Cortex of kidney (tissue), 1 donor: ENCODE measurements at places on chromosomes 5 and 9.

- no peak for DNase-seq
These were observed 810.2 kb downstream of the EFNA5 start for GRCh38 chr5:106860398-106861044.

- DNase-seq, result no peak
These were observed 397.1 kb downstream of the MAN2A1 start for GRCh38 chr5:110086658-110087388.

DNA sequence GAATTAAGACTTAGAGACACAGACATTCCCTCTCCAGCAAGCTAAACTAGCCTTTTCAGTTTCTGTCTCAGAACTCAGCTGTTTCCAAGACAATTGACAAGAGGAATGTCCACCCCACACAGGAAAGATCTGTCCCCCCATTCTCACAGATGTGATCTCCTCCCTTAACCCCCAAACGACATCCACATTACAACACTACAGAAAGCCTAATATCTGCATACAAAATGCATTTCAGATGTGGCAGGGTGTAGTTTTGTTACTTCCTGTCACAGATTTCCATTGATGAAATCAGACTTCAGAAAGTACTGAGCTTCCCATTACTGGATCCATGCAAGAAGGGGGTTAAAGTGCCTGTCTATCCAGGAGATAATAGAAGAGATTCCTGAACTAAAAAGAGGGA lies 2.9 kb upstream of the ARSI start:
- DNase-seq, result no peak

DNA sequence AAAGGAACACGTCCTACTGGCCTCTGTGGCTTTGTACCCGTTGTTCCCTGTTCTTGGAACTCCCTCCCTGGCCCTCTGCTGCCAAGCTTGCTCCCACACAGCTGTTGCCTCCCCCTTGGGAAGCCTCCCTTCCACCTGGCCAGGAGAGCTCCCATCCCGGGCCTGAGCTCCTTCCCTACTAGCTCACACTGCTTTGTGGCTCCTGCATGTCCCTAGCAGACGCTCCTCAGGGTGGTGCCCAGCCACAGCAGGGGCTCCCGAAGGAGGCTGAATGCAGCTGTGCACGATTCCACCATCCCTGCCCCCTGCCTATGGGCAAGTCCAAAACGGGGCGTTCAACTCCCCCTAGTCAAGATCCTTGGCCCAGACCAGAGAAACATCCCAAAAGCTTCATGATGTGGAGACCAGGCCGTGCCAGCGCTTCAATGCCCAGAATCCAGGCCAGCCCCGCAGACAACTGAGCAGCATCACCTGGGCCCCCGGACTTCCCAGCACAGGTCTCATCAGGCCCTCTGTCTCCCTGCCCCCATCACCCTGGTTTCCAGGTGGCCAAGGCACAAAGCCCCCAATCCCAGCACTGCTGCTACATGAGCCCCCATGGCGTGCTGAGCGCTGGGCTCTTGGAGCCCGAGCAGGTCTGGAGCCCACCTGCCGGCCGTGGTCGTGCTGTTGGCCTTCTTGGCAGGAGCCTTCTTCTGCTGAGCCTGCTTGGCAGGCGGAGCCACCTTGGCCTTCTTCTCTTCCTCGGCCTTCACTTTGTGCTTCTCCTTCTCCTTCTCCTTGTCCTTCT lies 14.3 kb downstream of the BRD3OS start:
- no peak for DNase-seq

DNA sequence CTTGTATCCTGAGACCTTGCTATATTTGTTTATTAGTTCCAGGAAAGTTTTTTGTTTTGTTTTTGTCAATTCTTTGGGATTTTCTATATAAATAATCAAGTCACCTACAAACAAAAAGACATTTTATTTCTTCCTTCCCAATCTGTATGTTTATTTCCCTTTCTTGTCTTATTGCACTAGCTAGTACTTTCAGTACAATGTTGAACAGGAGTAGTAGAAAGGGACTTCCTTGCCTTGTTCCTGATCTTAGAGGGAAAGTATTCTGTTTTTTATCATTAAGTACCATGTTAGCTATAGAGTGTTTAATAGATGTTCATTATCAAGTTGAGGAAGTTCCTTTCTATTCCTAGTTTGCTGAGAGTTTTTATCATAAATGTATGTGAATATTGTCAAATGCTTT lies 119.5 kb upstream of the TLE4 start:
- no peak for DNase-seq

GRCh38 chr9:94277885-94278536 lies 18.9 kb downstream of the ZNF169 start:
- DNase-seq, result no peak

GRCh38 chr5:149667084-149667828 lies 62.9 kb upstream of the PPARGC1B start:
- no peak for DNase-seq

GRCh38 chr9:77680581-77680980 lies 32.5 kb upstream of the GNA14 start:
- no peak for DNase-seq

GRCh38 chr5:157198277-157198986 lies 17.8 kb downstream of the ITK start:
- no peak for DNase-seq

GRCh38 chr5:100434815-100435214 lies 100.4 kb upstream of the FAM174A start:
- no peak for DNase-seq

DNA sequence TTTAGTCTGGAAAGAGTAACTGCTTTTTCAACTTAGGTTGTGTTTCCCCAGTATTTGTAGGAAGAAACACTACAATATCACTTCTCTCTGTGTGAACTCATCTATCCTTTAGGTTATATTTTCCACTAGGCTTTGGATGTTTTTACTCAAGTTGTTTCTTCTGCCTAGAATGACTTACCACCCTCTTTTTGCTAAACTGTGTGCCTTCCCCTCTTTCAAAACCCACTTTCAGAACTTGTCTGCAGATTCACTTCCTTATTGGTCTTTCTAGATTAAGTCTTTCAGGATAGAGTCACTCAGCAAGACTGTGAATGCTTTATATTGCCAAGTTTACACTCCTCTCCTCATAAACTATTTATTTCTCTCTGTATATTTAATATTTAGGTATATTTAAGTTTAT lies 14.2 kb upstream of the CAST start:
- DNase-seq, result no peak

DNA sequence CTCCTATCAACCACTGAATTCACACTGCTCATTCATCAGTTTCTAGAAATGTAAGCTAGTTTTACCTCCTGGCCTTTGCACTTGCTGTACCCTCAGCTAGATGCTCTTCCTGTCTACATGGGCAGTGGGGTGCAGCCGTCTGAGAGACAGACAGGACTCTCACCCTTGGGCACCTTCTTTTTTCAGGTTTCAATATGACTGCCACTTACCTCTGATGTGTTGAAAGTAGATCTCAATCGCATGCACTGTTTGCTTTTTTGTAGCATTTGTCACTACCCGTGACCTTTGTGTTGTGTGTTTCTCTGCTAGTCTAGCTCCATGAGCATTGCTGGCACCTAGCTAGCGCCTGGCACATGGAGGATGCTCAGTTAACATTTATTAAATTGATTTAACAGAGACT lies 403.1 kb upstream of the TRPC7 start:
- no peak for DNase-seq

DNA sequence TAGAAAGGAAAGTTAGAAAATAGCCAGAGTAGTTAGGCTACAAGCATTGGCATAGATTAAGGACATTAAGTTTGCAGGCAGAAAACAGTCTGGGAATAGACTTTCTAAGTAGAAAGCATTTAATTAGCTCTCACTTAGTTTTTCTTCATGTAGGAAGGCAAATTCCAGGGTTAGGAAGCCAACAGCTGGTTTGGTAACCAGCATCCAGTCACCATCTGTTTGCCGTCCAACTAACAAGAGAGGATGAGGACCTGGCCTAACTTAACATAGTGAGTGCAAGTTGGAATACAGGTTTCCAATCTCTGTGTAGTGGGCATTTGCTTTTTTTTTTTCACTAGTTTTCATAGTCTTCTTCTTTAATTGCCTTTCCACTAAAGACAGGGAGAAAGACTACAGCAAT lies 121.7 kb upstream of the NR3C1 start:
- no peak for DNase-seq

DNA sequence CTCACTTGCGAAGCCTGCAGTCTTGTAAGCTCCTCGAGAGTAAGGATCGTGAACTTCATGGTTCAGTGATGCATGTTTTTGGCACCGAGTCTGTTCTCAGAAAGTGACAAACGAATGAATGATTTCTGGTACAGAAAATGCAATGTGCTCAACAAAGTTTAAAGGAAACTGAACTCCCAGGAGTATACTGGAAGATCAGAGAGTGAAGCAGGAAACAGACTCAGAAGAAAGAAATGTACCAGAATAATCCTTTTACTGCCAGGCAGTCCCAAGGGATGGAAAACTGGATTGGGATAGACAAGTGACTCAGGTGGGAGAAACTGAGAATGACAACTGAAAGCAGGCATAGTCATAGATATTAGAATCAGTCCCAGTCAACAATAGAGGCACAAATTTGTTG lies 420.6 kb downstream of the CTNND2 start:
- DNase-seq, result no peak

- DNase-seq, result no peak
These were observed 16.7 kb upstream of the TNPO1 start for GRCh38 chr5:72799721-72800120.

DNA sequence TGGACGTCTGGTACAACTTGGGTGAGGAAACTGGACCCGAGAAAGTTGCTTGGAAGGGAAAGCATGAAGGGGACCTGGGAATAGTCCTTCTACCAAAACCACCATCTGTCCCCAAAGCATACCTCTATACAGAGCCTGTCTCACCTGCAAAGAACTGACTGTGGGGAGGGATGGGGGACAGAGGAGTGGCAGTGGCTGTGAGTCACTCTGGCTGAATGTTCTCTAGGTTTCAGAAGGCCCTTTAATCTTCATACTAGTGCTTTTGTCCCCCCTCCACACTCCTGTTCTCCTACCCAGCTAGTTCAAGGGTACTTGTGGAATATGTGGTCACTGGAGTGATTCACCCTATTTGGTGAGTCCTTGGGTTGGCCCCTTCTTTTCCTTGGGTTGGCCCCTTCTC lies 109.3 kb upstream of the RUSC2 start:
- DNase-seq, result no peak

DNA sequence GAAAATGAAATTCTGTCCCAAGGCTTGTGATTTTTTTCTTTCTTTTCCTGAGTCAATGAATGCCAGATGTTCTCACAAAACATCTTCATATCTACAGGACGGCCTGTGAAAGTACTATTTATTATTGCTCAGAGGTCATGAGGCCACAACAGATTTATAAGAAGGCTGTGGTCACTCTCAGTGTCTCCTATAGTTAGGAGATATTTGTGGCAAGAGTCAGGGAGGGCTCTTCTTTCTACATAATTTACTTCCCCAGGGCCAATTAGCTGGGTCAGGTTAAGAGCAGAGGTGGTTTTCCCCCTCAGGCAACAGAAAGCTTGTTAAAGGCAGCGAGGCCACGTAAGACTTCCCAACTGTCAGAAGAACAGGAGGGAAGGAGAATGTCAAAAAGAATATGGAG lies 248.7 kb downstream of the SLIT3 start:
- DNase-seq, result no peak

- no peak for DNase-seq
These were observed 1.9 kb downstream of the EMB start for GRCh38 chr5:50439221-50439620.

- no peak for DNase-seq
These were observed 318.8 kb downstream of the PIK3R1 start for GRCh38 chr5:68534131-68534940.

- DNase-seq, result no peak
These were observed 7.4 kb upstream of the FBXO10 start for GRCh38 chr9:37583522-37584121.

DNA sequence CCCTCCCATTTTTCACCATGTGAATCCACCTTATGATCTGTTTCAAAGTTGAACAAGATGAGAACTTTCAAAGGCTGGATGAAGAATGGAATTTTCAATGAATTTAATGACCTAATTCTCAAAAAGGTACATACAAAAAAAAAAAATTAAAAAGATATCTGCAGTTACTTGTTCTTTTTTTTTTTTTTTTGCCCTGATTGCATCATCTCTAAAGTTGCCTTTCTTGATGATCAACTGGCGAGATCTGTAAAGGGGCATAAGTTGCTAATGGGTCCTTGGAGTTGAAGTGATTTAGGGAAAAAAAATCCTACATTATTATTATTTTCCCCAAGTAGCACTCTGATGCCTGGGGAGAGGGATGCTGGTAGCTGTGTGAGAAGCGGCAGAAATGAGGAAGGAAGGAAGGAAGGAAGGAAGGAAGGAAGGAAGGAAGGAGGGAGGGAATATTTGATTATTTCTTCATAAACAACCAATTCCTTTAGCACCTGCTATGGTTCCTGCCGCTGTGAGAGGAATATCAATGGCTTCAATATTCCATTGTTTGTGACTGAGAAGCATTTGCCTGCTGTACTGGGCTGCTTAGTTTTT lies 48.8 kb upstream of the CD180 start:
- DNase-seq, result no peak

GRCh38 chr5:110580625-110581024 lies 145.8 kb downstream of the TMEM232 start:
- no peak for DNase-seq
